Omental fat pad (tissue), 4 donors: ENCODE measurements at places on chromosomes 1 and 21. TPM values are rescaled to one million over a fixed set of nuclear protein-coding genes. Genes with fewer than 3 reads are reported as not detected.

NHLH1 gene
- total RNA-seq, result not detected

PLPP3 gene
- 127 TPM for total RNA-seq

ZNF593OS gene
- total RNA-seq, result not detected

SELP gene
- total RNA-seq, result 21.0 TPM

KRTAP12-2 gene
- not detected for total RNA-seq

CSF3R gene
- total RNA-seq, result 18.9 TPM

CLDN14 gene
- total RNA-seq, result not detected

OR10Z1 gene
- not detected for total RNA-seq

ABCG1 gene
- total RNA-seq, result 45.1 TPM

OR2L3 gene
- not detected for total RNA-seq

CELA3A gene
- total RNA-seq, result not detected

KAZN gene
- total RNA-seq, result 16.8 TPM

ETV3L gene
- total RNA-seq, result not detected

ANXA9 gene
- total RNA-seq, result 5.6 TPM

RNU1-2 gene
- total RNA-seq, result under 0.01 TPM

TNFSF4 gene
- 3.0 TPM for total RNA-seq

GRCh38 chr1:25107643-25108010 is 124.7 kb downstream of the SYF2 start:
- no peak for DNase-seq

- DNase-seq, result no peak
These were observed 23.0 kb upstream of the DMBX1 start for GRCh38 chr1:46466477-46467182.

DNA sequence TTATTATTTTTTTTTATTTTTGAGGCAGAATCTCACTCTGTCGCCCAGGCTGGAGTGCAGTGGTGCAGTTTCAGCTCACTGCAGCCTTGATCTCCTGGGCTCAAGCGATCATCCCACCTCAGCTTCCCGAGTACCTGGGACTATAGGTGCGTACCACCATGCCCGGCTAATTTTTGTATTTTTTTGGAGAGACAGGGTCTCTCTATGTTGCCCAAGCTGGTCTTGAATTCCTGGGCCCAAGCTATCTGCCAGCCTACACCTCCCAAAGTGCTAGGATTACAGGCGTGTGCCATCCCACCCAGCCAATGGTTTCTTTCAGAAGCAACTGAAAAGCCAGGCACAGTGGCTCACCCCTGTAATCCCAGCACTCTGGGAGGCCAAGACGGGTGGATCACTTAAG is 2.3 kb downstream of the KRTCAP2 start:
- DNase-seq, result no peak

GRCh38 chr1:94215955-94216354 is 21.4 kb downstream of the ARHGAP29 start:
- no peak for DNase-seq

DNA sequence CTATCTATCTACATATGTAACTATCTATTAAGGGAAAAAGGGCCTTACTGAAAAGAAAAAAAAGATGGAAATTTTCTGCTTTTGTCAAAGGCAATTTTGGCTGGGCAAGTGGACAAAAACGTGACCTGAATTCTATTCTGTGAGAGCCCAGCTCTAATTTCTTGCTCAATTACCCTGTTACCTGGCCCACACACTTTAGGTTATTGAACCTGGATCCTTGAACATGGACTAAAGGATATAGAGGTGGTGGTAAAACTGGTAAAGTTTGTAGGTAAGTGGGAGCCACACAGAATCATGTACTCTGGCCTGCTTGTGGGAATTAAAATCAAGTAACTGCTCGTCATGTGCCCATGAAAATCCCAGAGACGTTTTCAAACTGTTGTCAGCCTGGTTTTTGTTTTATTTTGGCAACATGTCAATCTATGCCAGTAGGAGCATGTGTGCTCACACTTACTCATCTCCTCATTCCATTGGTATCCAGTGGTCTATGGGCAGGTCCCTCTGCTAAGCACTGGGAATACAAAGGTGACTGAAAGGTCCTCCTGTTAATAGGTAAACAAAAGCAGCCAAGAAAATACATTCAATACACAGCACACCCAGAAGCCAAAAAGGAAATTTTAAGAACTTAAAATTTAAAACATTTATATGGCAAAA is 113.7 kb upstream of the WARS2 start:
- DNase-seq, result no peak

GRCh38 chr1:90155721-90156487 is 161.0 kb downstream of the ZNF326 start:
- DNase-seq, result no peak

GRCh38 chr1:6822530-6823359 is 37.5 kb downstream of the CAMTA1 start:
- DNase-seq, result no peak

- no peak for DNase-seq
These were observed 24.9 kb downstream of the SYT11 start for GRCh38 chr1:155884031-155884960.

DNA sequence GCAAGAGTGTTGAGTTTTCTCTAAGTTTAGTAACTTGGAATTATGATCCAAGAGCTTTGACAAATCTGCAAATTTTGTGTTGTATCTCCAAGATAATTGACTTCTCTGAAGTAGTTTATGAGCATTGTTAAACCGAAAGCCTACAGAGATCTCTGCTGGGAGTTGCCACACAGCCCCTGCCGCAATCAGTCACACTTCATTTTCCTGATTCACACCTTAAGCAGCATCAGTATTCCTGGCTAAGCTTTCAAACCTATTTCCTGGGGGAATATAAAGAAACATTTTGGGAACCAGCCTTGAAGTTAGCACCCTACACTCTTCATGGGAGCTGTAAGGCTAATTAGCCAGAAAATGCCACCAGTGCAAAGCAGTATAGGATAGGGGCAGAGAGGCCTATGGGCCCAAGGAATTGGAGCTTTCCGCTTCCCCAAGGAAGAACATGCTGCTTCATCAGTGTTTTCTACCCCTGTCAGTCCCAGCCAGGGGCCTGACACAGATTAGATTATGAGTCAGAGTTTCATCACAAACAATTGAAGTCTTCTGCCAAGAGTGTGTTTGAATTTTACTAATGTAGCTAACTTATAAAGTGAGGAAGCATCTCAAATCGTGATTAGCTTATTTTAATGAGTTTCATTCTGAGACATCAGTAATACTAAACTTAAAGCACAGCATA is 23.2 kb upstream of the CACYBP start:
- DNase-seq, result no peak

GRCh38 chr1:2415801-2416208 is 3.4 kb upstream of the PEX10 start:
- no peak for DNase-seq

GRCh38 chr1:193951984-193952383 is 765.6 kb upstream of the B3GALT2 start:
- DNase-seq, result no peak

- no peak for DNase-seq
These were observed 2.4 kb downstream of the IGSF21 start for GRCh38 chr1:18109756-18110597.

GRCh38 chr1:184513966-184514365 is 127.1 kb downstream of the C1orf21 start:
- no peak for DNase-seq

- DNase-seq, result no peak
These were observed 16.2 kb upstream of the OR2T10 start for GRCh38 chr1:248613742-248614141.

- no peak for DNase-seq
These were observed 27.8 kb upstream of the RAP1GAP start for GRCh38 chr1:21696931-21697330.

GRCh38 chr1:160431006-160431405 is 30.6 kb downstream of the VANGL2 start:
- DNase-seq, result no peak

- no peak for DNase-seq
These were observed 35.7 kb upstream of the DUSP10 start for GRCh38 chr1:221777431-221778072.

- no peak for DNase-seq
These were observed 9.3 kb downstream of the GJB4 start for GRCh38 chr1:34768856-34769255.

DNA sequence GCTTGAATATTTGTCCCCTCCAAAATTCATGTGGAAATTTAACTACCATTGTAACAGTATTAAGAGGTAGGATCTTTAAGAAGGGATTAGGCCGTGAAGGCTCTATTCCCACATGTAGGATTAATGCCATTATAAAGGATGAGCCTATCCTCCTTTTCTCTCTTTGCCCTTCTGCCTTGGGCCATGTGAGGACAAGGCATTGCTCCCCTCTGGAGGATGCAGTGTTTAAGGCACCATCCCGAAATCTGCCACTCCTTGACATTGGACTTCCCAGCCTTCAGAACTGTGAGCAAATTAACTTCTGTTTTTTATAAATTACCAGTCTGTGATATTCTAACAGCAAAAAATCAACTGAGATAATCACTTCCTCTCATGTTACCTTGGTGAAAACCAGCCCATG is 124.4 kb downstream of the TOMM20 start:
- no peak for DNase-seq

DNA sequence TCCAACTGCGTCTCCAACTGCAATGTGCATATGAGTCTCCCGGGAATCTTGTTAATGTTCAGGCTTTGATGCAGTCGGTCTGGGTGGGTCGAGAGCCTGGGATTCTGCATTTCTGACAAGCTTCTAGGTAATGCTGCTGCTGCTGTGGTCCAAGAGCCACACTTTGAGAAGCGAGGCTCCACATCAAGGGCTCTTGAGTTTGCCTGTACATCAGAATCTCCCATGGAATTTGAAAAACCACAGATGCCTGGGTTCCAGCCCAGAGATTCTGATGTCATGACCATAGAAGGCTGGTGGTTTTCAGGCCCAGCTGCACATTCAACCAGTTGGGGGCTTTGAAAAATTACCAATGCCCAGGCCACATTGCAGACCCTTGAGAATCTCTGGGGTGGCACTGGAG is 93.9 kb upstream of the TARDBP start:
- no peak for DNase-seq
